ENCODE measurements at places on chromosomes 12 and 14.

DNA sequence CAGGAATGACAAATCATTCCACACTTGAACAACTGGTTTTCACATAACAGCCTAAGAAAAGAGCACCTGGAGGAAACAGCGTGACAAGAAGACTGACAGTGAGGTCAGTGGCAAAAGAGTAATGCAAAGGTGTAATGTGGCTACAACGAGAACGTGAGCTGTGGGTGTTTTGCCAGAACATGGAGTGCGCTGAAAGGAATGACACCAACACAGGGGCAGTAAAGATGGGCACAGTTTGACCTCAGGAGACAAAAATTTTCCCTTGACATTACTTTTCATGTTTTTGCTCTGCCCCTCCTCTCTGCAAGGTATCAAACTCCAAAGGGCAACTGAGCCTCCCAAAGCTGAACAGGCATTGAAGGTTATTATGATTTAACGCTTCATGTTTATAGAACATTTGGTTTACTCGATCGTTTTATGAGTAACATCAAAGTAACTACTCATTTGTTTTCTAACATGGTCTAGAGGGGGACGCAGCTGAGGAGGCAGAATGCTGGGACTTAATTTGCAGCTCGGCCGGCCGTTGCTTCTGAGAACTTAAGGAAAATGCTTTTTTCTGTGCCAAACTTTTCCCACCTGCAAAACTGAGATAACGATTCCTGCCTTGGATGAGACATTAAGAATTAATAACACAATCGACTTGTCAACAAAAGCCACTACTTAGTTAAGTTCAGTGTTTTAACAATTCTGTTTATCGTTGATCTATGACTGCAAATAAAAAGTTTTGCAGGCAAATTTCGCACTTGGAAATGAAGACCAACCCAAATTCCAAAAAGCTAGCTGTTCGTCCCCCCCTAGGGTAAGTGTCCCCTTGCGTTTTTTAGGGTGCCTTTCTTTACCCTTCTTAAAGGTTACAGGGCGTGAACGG lies 954 bp downstream of the HAUS4 start:
- no peak for DNase-seq

GRCh38 chr12:42865282-42865681 lies 275.7 kb upstream of the PRICKLE1 start:
- no peak for DNase-seq

DNA sequence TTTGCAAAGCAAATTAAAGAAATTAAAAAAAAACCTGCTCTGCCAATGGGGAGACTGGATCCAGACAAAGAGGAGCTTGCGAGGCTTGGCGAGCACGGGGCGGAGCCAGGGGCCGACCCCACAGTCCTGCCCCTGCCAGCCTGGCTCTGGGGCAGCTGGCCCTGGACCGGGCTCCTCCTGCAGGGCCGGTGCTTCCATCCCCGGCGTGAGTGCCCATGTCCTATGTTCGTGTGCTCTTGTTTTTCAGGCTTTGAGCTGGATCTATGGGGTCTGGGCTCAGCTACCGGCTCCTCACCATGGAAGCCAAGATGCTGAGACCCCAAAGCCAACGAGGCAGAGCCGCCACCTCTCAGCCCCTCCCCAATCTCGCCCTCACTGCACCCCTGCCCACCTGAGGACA lies 176.8 kb downstream of the KIF26A start:
- DNase-seq: no peak

DNA sequence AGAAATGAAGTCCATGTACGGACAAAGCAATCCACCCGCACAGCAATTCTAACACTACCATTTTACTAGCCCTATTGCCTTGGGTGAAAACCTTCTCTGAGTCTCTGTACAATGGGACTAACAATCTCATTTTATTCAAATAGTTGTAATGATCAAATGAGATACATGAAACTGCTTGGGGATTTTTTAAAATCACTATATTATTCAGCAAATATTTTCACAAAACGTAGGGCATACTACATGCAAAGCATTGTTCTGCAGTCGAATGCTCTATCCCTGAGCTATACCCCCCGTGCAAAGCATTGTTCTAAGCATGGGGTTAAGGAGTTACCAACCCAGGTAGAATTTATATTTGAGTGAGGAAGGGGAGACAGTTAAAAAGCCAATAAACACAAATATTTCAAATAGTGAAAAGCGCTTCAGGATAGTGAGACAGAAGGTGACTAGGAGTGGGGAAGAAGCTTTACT lies 554 bp upstream of the ATF7 start:
- no peak for DNase-seq

GRCh38 chr12:100216337-100216736 lies 15.7 kb downstream of the ACTR6 start:
- no peak for DNase-seq

DNA sequence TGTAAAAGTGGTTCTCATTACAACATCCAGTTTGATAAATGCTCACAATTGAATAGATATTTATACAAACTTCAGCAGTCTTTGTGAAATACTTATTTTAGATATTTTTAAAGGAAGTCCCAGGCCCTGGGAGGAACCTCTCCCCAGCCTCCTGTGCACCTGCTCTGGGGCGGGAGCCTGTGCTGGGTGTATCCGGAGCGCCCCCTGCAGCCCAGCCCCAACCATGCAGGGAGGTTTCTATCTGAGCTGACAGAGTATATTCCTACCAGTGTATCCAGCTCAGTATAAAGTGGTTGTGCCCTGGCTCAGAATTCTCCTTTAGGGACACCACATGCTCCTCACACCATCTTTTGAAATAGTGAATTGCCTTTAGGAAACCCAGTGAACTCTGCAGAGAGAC lies 851.8 kb downstream of the TMEM121 start:
- peak; percentile 39 for DNase-seq

DNA sequence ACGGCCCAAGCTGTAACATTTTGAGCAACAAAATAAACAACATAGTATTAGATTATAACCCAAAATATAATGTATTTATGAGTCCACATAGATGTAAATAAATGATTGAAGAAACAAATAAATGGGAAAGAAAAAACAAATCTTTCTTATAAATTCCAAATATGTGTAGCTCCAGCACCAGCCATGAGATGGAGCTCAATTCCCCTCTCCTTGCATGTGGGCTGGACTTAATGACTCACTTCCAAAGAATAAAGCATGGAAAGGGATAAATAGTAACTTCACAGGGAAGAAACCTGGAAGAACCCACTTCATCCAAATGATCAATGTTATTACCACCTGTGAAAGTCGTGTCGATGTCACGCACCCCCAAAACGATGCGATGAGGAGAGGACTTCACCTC lies 158.8 kb downstream of the RPAP3 start:
- no peak for DNase-seq

- DNase-seq: no peak
Observed at GRCh38 chr14:75738192-75738591, 77.1 kb downstream of the TTLL5 start.

- no peak for DNase-seq
Observed at GRCh38 chr12:96347130-96347699, 53.0 kb downstream of the CDK17 start.

GRCh38 chr12:9843407-9843806 lies 16.1 kb downstream of the KLRF1 start:
- no peak for DNase-seq

DNA sequence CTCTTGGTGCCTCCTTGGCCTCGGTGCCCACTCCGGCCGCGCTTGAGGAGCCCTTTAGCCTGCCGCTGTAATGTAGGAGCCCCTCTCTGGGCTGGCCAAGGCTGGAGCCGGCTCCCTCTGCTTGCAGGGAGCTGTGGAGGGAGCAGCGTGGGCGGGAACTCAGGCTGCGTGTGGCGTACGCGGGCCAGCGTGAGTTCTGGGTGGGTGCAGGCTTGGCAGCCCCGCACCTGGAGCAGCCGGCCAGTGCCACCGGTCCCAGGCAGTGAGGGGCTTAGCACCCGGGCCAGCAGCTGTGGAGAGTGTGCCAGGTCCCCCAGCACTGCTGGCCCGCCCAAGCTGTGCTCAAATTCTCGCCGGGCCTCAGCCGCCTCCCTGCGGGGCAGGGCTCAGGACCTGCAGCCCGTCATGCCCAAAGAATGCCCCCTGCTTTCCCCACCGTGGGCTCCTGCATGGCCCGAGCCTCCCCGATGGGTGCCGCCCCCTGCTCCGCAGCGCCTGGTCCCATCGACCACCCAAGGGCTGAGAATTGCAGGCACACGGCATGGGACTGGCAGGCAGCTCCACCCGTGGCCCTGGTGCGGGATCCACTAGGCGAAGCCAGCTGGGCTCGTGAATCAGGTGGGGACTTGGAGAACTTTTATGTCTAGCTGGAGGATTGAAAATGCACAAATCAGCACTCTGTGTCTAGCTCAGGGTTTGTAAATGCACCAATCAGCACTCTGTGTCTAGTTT lies 129.2 kb downstream of the PAWR start:
- DNase-seq: no peak

DNA sequence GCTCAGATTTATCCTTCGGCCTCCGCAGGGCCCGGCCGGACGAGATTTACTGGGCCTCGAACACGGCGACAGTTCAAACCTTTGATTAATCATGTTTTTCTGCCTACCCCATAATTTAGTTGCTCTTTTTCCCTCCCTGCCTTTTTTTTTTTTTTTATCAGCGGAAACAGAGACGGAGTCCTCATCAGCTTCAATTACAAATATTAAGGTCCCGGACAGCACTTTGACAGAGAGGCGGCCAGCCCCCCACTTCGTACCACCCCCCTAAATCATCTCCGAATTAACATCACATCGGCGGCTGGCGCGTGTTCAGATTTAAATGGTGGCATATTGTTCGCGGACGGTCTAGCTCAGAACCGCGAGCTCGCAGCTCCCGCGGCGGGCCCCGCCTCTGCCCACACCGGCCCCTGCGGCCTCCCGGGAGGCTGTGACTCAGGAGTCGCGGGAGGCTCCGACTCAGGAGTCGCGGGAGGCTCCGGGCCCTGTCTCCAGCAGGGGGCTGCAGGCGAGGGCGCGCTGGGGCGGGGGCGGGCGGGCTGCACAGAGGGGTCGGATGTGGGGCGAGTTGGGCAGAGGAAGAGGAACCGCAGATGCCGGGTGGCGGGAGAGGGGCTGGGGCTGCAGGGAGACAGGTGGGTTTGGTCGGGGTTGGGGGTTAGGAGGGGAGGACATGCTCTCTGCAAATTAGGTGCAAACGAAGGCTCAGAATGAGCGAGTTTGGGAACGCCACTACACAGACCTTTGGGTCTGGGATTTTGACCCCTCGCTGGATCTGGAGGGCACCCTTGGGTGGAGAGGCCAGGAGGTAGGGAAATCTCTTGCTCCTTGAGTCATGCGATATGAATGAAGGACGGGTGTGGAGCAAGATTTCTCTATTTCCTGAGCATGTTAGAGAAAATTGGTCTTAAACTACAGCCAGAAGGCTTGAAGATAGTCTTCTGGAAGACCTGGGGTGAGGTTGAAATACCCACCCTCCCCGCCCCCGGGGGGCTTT lies 19.6 kb upstream of the ATP5MC2 start:
- peak; percentile 50 for DNase-seq

GRCh38 chr14:24794644-24795305 lies 160.8 kb upstream of the GZMB start:
- no peak for DNase-seq

DNA sequence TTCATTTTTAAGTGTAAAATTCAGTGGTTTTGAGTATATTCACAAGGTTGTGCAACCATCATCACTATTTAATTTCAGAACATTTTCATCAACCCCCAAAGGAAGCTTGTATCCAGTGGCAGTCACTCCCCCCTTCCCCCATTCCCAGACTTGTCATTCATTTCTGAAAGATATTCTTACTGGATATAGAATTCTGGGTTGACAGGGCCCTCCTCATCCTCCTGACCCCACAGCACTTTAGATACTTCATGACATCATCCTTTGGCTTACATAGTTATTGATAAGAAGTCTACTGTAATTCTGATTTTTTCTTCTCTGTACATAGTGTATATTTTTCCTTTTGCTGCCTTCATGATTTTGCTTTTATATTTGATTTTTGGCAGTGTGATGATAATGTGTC lies 8.8 kb upstream of the ADGRD1 start:
- DNase-seq: no peak

DNA sequence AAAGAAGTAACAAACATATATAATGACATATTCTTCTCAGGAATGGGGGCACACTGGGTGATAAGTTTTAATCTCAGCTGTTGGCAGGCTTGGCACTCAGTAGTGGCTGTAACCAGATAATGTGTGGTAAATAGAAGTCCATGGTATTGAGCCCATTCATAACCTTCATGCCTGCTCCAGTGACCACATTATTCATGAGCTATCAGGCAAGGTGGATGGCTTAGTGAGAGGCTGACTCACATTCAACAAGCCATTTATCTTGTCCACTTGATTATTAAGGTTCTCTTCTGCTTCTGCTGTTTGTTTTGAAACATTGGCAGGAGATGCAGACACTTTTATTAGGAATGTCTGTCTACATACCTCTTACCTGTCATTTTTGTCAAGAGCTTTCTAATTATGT lies 950.4 kb upstream of the LRFN5 start:
- DNase-seq: no peak

GRCh38 chr12:12533238-12533829 lies 29.3 kb downstream of the DUSP16 start:
- no peak for DNase-seq

DNA sequence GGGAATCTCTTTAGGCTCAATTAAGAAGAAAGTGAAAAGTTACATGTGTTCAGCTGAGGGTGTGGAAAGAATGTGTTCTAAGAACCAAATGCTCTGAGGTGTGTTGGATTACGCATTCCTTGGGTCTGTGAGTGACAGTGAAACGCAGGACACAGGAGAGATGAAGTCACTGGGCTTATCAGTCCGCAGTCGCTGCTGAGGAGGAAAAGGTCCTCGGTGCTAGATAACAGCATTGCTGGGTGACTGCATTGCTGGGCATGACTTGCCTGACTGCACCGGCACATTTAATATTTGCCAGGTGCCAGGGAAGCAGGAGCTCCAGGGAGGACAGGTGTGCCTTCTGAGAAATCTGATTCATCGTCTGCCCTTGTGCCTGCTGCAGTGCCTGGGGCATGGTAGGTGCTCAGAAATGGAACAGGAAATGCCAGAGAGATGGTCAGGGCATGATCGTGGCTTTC lies 64.4 kb upstream of the FZD10 start:
- no peak for DNase-seq

- DNase-seq: no peak
Observed at GRCh38 chr12:70592664-70593063, 44.6 kb downstream of the PTPRB start.

DNA sequence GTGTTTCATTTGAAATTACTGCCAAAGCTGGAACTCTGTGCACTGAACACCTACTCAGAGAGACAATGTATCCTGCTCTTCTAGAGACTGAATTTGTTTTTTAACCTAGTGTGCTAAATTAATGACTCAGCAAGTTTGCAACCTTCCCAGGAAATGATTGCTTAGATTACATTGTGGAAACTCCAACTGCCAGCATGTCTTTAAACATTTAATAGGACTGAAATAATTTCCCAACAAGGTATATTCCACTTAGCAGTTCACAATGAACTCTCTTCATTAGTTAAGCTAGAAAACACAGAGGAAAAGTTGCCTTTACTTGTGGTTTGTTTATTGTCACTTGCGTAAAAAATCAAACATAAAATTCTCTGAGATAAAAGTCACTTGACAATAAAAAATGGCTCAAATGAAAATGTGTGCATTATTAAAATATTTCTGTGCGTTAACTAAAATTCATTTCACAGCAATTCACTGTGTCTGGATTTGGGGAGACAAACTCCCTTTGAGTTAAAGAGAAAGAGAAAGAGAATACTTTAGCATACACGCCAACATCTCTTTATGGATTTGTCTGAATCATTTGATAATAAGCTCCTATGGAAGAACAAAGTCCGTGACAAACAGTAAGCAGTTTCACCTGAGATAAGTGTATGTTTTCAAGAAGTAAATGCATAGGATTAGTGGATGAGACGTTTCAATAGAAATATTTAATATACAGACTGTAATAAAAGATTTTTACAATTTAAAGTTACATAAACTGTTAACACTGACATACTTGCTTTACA lies 284.0 kb downstream of the PRKD1 start:
- no peak for DNase-seq

GRCh38 chr14:78340250-78340649 lies 170.1 kb downstream of the NRXN3 start:
- DNase-seq: no peak
